ENCODE measurements at places on chromosomes 12 and 14.

DNA sequence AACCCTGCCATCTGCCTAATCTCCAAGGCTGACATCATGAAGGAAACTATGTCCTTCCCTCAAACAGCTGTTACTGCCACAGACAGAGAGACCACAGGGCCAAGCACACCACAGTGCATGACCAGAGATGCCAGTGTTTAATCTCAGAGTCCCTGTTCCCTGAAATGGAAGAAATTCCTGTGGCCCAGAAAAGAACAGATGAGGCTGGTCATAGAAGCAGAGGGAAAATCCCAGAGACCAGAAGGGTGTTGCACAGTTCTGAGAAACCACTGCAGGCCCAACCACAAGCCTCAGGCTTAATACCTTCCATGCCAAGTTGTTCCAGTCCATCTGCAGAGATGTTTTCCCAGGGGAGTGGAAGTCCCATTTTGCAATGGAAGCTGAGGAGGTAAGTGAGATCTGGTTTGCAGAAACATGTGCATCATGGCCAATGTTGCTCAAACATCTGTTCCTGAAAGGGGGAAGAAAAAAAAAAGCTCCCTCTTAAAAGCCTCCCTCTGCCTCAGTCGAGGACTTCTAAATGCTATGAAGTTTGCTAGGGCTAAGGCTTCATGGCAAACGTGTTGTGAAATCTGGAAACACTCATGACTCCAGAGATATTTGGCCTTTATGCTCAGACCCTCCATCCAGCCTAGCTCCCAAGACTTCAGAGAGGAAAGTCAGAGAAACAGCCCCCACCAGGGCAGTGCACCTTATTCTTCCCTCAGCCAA lies 98.6 kb downstream of the SCARB1 start:
- peak; percentile 97 for DNase-seq

- DNase-seq: no peak
These were observed 15.0 kb downstream of the OXA1L start for GRCh38 chr14:22781301-22781991.

DNA sequence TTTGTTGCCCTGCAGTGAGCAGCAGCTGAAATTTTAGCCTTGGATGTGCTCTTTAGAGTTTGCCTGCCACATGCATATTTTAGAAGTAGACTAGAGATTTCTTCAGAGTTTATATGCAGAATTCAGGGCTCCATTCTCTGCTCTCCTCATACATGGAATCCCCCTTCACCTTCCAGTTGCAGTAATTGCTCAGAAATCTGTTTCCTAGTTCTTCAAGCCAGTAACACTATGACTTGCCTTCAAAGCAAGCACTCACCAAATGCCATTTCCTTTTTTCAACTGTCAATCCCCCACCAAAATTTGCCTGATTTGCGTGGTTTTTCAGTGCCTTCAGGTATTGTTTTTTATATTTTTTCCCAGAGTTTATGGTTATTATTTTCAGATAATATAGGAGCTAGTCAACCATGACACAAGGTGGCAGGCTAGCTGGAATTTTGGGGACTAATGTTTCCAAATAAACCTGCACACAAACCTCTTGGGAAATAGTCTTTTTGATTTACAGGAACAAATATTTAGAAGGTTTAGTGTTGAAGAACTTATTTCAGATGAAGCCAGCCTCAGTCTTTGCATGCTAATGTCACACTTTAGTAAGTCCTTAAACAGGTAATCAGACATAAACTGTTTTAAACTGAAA lies 79.2 kb downstream of the ASCL1 start:
- no peak for DNase-seq

GRCh38 chr14:88605594-88605993 lies 42.8 kb downstream of the ZC3H14 start:
- DNase-seq: no peak

DNA sequence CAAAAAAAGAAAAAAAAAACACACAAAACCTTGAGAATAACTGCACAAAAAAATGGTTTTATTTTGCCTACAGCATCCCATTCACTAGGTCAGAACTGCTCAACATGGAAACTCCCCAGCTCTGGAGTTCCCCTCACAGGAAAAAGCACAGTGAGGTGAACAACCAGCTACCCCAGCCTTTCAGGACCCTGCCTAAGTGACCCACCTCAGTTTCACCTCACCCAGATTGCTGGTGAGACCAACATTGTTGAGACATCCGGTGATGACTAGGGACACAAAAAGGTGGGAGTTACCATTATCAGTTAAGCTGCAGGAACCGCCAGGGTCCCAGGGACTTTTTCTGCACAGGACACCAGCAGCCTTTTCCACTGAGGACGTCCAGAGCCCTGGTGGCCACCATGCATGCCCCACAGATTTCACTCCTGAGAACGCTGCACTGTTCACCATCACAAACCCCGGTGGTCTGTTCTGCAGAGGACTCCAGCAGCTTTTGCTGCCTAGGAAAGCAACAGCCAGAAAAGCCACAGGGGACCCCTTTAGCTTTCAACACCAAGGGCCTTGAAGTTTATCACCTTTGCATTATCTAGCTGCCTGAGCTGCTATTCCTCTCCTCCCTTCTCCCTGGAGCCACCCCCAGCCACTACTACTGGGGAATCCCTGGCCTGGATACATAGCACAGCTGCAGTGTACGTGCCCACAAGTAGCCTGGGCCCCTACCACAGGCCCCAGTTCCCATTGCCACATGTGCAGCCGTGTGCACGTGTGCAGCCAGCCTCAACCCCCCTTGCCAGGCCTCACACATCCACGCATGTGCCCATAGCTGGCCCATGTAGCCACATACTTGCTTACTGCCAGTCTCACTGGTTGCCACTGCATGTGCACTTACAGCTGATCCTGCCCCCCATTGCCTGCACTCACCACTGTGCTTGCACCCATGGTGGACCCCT lies 62.5 kb upstream of the FAR2 start:
- no peak for DNase-seq

GRCh38 chr14:51644217-51644933 lies 7.3 kb upstream of the FRMD6 start:
- DNase-seq: no peak

GRCh38 chr12:69897744-69898143 lies 72.7 kb downstream of the MYRFL start:
- DNase-seq: peak; percentile 82

- no peak for DNase-seq
These were observed 193.5 kb downstream of the DIO2 start for GRCh38 chr14:80017795-80018194.

DNA sequence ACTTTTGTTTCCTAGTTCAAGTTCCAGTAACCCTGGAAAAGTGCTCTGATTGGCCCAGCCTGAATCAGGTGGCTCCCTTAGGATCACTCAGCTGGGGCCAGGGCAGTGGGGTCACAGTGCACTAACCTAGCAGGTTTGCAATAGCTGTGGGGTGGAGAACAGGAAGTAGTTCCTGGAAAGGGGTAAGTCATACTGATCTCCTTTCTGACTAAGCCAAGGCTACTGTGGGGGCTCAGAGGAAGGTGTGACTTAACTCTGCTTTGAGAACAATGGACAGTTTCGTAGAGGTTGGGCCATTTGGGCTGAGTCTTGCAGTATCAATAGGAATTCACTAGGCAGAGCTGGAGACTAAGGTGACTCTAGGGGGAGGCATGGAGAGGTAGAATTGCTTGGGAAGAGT lies 89.4 kb downstream of the KIF26A start:
- DNase-seq: no peak

- no peak for DNase-seq
These were observed 940.2 kb upstream of the MDGA2 start for GRCh38 chr14:48615618-48616017.

DNA sequence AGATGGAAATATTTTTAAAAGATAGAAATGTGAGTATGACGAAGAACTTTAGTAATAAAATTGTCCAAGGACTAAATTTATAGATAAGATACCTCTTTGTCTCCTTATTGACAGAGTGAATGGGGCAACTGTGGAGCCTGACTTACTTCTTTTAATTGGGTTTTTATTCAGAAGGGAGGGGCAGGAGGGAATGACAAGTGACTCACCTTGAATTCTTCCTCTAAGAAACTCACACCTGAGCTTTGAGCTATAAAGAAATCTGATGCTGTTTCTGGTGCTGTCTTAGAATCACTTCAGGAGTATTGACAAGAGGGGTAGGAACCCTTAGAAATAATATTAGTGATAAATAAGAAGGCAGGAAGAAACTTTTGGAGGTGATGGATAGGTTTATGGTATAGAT lies 951 bp downstream of the NR1H4 start:
- no peak for DNase-seq

DNA sequence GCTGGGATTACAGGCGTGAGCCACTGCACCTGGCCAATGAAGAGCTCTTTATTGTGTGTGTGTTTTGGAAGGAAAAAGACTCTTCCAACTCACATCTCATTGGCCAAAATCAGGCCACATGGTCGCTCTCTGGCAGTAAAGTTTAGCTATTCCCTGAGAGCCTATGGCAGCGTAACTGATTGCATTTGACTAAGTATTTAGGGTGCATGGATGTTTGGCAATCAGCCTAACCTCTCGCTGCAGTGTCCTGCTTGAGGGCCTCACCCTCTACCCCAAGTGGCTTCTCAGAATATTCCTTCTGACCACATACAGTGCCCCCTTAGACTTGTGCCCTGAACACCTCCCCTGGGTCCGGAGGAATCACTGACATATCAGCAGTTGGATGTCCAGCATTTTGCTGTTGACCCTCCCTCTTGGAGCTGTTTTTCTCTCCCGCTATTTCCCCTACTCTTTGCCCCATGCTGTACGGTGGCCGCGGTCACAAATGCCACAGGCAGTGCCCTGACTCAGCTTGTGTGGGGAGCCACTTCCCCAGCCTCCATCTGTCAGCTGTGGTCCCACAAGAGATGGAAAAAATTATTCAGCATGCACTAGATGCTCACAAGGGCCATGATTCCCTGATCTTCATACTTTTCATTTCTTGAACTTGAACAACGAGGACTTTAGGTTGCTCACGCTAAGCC lies 9.5 kb downstream of the PHETA1 start:
- DNase-seq: no peak

GRCh38 chr14:89674936-89675335 lies 257.9 kb upstream of the FOXN3 start:
- DNase-seq: no peak

DNA sequence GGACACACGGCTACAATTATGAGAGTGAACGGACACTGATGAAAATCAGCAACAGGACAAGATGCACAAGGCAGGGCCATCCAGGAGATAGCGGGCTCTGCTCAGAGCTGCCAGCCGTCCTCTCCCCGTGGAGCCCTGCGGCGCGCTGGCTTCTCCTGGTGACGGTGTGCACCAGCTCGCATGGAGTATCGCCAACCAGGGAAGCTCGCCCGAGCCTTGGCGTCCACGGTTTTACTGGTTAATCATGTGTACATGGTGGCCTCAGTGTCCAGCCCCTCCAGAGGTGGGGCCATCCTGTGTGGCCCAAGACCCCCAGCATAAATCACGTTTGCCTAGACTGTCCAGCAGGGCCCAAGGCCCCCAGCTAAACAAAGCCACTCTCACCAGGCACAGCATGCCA lies 31.2 kb upstream of the DYNC1H1 start:
- DNase-seq: no peak

- DNase-seq: no peak
These were observed at the start of gene TWF1 for GRCh38 chr12:43805860-43806736. Gene TWF1 (minus strand): TSS chr12:43806317. CDS start chr12:43806245, 72 bp downstream.

- no peak for DNase-seq
These were observed 524.8 kb downstream of the FUT8 start for GRCh38 chr14:65937079-65937959.

GRCh38 chr12:3704512-3705353 lies 48.2 kb downstream of the CRACR2A start:
- DNase-seq: no peak

GRCh38 chr14:79294499-79294898 lies 916.8 kb downstream of the DIO2 start:
- DNase-seq: no peak

DNA sequence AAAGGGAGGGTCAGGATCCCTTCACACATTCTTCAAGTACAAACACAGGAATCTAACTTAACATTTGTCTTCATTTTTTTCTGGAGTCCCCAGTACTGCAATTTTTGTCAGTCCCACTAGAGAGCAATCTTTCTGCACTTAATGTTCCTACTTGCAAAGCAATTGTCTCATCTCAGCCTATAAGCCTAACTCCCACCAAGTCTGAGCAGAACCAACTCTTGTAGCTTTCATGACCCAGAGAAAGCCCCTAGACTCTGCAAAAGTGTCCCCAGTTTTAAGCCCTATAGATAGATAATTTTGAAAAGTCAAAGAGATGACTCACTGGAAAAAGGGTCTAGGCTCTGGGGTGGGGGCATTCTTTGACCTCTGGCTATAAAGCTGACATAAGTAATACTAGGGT lies 1.8 kb upstream of the ZBTB39 start:
- DNase-seq: peak; percentile 41

- DNase-seq: no peak
These were observed 128.4 kb downstream of the METTL25 start for GRCh38 chr12:82486524-82487235.

- no peak for DNase-seq
These were observed 68.8 kb downstream of the SLC24A4 start for GRCh38 chr14:92391726-92392125.

All from BJ (cell line).